ENCODE measurements at places on chromosomes 11 and 22.
A peak's percentile ranks its signal among the peaks of the same experiment; 100 is the strongest.

DNA sequence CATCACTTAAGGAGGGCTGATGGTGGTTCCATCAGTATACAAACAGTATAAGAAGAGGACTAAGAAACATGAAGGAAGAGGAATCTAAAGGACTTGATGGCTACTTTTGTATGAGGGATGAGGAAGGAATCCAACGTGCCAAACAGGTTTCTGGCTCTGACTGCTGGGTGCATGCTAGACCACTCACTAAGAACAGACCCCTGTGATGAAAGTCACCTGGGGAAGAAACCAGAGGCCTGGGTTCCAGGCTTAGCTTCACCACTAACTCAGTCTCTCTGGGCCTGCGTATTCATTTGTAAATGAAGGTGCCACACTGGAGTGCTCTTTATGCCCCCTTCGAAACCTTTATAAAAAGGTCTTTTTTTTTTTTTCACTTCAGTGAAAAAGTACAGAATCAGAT lies 55.1 kb downstream of the AAMDC start:
- no peak for DNase-seq

DNA sequence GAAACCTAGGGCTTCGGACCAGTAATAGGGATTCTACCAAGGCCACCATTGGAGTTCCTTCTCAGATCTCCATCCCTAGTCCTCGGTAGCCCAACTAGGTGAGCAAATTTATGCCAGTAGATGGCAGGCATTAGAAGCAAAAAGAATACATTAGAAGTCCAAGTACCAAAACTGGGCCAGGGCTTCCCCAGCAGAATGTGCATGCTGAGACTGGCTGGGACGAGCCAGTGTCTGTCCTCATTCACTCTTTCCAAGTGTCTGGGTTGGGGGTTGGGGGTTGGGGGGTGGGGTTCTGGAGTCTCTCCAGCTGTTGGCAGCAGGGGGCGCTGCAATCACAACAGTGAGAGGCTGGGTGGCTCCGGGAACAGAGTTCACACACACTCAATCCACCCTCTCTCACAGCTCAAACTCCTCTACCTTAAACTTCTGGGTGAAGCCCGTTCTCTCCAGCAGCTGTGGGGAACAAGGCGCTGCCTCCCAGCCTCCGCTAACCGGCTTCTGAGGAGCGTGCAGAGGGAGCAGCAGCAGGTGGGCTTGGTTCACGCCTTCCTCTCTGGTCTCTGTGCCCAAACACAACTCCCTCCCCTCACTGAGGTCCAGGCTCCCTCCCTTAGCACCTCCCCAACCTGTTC lies 57.5 kb downstream of the BTG4 start:
- peak; percentile 67 for DNase-seq

GRCh38 chr11:83194281-83195142 lies 1.0 kb downstream of the ANKRD42 start:
- DNase-seq = peak; percentile 87

GRCh38 chr11:42709216-42709615 lies 602.6 kb upstream of the API5 start:
- no peak for DNase-seq

GRCh38 chr11:2121227-2122130 lies 17.7 kb downstream of the IGF2 start:
- DNase-seq = no peak

GRCh38 chr11:33256813-33257159 lies 395 bp upstream of the HIPK3 start:
- no peak for DNase-seq

DNA sequence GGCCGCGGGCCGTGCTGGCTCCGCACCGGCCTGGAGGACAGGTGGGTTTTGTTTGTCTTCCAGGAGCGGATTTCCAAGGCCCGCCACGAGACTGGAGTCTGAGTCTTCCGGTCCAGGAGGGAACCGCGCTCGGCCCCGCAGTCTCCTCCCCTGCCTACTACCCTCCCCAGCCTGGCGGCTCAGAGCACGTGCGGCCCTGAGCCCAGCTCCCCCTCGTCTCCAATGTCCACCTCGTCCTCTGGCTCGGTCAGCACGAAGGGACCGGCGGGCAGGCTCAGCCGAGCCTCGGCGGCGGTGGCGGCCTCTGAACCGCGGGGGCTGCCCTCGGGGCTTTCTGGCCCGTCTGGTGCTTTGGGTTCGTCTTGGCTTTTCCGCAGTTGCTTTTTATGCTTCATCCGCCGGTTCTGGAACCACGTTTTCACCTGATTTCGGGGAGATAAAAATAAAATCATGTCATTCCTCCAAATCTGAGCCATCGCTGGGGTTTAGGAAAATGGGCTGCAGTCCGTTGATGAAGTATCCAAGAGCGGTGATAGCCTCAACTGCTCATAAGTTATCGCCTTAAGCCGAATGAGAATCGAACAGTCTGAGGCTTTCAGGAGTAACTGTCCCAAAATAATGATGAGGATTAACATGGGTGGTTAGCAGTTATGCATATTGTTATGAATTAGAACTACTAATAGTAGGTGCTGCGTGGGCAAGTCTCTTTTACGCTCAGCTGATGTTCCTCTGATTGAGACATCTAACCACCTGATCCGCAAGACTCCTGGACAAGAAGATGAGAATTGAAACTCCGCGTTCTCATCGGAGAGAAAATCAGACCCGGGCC lies 4.0 kb downstream of the BSX start:
- DNase-seq = no peak

DNA sequence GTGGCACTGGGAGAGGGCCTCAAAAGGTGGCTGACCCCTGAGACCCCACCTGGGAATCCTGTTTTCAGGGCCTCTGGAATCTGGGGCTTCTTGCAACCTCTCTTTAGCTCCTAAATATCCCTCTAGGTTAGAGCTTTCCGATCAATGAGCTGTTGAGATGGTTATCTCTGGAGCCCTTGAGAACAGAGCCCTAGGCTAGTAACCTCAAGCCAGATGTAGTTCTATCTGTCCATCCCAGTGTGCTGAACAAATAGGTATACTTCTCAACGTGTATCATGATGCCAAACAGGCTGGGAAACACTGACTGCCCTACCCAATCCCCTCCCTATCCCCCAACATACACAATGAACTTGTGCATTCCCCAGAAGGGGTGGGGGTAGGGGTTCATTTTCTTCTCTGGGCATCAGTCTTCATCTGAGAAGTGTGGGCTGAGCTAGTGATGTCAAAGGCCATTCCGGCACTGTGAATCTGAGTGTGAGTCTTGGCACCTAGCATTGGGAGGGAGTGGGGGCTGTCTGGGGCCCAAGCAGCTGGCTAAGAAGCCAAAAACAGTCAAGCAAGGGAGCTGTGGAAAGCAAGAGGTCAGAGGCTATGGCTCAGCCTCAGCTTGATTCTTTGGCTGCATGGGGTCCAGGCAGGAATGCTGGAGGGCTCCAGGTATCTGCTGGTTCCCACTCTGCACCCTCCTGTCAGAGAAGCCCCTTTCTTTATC lies 17.3 kb downstream of the CD82 start:
- DNase-seq = no peak

- DNase-seq = peak; percentile 7
These were observed 585.4 kb downstream of the SOX6 start for GRCh38 chr11:15770798-15771414.

DNA sequence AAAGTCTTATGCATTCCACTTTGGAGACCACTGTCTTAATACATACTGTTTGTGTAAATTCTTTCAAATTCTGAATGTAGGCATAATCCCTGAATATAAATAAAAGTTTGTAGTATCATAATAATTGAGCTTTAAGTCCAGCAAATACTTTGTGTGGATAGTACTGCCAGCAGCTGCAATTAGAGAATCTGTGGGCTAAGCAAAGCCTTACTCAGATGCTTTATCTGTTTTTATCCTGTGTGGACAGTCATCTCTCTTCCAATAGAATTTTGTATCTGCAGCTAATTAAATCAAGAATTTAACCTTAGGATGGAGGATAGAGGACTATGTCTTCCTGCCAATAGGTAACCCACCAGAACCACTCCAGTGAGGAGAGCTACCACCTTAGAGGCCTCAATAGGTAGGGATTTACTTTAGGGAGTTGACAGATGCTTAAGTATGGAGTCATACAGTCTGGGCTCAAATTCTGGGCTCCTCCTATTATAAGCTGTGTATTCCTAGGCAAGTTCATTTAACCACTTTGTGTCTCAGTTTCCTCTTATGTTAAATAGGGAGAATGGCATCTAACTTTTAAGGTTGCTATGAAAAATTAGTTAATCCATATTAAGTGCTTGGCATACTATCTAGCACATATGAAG lies 71.1 kb downstream of the STIM1 start:
- DNase-seq = no peak

DNA sequence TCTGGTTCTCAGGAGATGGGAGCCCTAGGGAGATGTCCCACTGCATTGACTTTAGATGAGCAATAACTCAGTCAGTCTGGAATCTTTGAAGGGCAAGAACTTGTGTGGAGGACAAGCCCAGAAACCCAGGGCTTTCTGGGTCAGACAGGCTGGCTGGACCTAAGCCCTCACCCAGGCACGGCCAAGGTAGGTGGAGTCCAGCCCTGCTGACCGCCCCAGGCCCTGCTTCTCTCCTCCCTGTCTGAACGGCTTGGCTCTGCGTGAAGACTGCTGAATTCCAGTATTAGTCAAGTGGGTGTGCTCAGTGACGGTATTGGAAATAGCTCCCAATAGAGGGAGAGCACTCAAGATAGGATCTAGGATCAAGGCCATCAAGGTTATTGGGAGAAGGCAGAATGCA lies 6.1 kb downstream of the CXCR5 start:
- peak; percentile 80 for DNase-seq

- peak; percentile 91 for DNase-seq
These were observed 40.0 kb upstream of the CREB3L1 start for GRCh38 chr11:46237248-46238077.

DNA sequence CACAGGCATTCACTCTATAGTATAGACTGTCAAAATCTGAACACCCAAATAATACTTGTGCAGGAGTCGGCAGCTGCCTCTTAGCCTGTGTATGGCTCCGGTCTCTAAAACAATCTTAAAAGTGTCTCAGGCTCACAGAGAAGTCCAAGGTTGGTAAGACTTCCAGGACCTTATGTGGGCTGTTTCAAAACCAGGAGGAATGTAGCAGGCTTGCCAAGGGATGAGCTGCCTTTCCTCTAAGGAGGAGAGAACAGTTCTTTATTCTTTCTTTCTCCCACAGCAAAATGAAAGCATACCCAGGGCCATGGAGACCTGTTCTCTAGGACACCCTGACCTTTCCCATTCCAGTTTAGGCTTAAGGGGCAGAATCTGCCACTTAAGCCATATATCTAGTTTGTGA lies 176.5 kb downstream of the TRPC6 start:
- peak; percentile 5 for DNase-seq

DNA sequence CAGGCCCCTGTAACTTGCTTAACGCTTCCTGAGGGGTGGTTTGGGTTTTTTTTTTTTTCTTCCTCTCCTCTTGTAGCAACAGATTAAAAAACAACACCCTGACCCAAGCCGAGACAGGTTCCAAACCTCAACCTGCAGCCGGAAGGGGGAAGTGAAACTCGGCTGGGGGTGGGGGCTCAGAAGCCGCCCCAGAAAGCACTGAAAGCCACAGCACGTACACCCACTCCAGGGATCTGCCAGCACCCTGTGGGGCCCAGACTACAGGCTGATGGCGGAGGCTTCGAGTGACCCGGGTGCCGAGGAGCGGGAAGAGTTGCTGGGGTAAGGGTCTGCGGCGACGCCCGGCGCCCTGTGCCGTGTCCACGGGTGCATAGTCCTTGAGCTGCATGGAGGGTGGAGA lies at the start of gene LSP1:
Gene LSP1, plus strand, starts transcription at position 208 of the 400 bp plus-strand sequence. Its CDS starts 61 bp downstream, at position 269.
- no peak for DNase-seq

DNA sequence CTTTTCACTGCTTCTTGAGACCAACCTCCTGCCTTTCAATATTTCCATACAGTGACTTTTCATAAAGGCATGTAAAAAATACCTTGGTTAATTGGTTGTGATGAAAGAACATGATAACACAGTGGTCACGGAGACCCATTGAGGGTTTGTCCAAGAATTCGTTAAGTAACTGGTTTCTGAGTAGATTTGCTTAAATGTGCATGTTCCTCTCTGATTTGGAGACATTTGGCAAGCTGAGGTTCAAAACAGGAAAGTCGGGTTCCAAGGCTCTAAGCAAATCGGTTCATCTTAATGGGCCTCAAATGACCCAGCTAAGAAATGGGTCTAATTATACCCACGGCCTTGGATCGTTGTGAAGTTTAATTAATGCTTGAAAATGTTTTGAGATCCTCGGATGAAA lies 36.9 kb upstream of the CCND1 start:
- no peak for DNase-seq

DNA sequence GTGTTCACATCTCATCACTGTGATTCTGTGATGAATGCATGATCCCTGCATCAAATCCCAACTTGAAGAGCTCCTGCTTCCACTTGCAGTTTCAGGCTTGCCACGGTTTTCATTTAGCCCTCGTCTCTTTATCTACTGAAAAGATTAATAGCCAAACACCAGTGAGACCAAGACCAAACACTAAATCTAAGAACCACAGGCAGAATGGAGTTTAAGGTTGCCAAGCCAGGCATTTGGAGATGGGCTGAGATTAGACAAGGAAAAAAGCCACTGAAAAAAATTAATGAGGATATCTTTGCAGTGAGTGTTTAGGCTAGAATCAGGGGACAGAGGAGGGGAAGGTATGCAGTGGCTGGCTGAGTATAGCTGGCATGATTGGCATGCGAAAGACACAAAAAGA lies 227.2 kb upstream of the BLID start:
- DNase-seq = no peak
